ENCODE measurements at places on chromosomes 5 and 9.

GRCh38 chr5:5492087-5492933 lies 69.8 kb downstream of the ICE1 start:
- no peak for DNase-seq

DNA sequence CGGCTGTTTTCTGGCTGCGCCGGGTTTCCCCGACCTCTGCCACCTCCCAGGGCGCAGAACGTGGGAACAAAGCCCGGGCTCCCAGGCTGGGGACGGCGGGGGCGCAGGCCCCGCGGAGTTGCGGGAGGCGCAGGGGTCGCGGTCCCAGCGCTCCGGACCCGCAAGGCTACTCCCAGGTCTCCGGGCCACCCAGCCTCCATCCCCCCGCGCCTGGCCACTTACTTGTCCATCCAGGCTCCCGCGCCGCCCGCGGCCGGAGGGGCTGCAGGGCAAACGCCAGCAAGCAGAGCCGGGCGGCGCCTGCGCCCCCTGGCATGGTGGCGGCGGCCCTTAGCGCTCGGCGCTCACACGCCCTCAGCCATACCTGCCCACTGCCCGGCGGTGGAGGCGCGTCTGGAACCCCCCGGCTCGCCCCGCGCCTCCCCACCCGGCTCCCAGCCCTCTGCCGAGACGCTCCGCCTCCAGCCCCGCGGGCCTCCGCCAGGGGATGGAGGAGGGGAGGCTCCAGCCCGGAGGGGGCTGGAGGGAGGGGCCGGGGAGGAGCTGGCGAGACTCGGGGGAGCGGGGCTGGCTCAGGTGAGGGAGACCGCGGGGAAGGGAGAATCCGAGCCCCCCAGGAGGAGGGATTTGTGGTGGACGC lies at the start of gene ADAM19:
TSS of gene ADAM19 (minus strand) at position 395 of the 640 bp plus-strand sequence. CDS start at position 316, 79 bp downstream.
- peak; percentile 18 for DNase-seq

DNA sequence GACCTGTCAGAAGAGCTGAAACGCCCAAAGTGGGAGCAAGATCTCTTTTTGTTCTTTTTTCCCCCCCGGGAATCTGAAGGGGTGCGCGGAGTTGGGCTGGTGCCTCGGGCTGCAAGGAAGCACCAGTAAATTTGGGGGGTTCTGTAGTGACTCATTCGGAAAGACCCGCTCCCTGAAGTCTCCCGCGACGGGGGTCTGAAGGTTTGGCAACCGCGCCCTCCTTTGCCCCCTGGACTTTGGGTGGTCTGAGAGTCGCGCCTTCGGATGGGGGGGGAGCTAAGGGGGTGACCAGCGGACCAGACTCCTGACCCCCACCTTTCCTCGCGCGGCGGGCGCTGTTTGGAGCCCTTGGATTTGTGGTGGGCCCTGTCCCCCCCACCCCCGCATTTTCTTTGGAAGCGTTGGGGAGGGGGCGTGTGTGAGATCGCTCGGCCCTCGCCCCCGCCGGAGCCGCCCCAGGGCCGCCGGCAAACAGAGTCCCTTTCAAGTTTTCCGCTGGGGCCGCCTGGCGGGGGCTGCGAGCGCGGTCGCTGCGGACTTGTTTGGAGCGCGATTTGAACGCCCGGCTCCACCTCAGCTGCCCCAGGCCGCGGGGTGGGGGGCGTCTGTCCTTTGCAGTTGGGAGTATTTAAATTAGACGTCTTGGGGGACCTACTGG lies 2.0 kb downstream of the CXXC5 start:
- peak; percentile 51 for DNase-seq

- DNase-seq: no peak
These were observed 467.5 kb upstream of the TLE4 start for GRCh38 chr9:79104216-79104615.

DNA sequence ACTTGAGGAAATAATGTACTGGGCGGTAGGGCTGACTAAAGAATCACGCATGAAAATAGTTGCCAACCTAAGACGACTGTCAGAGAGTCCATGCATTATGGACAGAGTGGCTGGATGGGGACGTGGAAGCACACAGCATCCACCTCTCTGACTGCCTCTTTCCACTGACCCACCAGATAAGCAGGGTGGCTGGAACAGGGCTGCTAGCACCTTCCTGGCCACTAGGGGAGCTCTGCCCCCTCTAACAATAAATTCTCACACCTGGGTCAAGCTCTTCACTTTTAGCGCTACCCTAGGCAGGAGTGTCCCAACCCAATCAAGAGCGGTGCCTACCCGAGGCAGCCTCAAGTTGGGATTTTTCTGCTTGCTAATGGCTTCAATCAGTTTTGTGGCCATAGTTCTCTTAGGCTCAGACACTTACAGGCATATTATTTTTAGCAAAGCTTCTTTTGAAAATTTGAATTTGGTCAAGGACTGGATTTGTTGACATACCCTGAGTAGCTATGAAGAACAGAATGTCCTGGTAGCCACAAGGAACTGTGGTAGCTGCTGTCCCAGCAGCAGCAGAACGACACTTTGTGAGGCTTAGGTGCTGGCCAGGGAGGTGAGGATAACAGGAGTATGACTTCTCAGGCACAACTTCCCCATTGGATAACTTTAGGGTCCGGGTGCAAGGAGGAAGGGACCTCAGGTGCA lies 6.9 kb upstream of the TPM2 start:
- peak; percentile 31 for DNase-seq

- peak; percentile 13 for DNase-seq
These were observed 100.6 kb upstream of the SELENOP start for GRCh38 chr5:42912184-42912798.

GRCh38 chr5:34570721-34571676 lies 85.1 kb upstream of the RAI14 start:
- no peak for DNase-seq

DNA sequence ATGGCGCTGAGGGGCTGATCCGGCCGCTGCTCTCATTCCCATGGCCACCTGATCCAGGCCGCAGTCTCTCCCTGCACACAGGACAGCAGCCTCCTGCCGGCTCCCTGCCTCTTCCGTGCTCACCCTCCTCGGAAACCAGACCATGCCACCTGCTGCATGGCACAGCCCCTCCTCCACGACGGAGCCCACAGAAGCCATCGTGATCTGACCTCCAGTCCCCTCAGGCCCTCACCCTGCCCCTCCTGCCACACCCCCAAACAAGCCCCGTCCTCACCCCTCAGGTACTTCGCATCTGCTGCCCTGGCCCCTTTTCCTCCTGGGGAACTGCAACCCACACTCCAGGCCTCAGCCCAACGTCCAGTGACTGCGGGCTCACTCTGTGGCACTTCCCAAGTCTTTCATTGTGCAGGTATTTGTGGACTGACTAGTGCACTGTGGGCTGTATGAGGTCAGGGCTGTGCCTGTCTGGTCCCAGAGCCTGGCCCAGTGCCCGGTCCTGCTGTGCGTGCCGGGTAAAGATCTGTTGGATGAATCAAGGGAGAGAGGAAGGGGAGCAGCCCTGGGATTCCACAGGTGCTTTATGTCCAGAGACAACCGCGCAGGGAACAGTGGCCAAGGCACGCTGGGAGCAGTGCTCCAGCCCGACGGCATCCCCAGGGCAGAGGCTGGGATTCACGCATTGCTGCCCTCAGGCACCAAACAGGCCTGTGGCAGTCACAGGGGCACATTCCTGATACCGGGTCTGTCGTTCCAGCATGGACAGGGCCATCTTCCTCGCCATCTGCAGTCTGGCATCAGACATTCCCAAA lies 86.1 kb downstream of the ADAMTS2 start:
- DNase-seq: no peak

DNA sequence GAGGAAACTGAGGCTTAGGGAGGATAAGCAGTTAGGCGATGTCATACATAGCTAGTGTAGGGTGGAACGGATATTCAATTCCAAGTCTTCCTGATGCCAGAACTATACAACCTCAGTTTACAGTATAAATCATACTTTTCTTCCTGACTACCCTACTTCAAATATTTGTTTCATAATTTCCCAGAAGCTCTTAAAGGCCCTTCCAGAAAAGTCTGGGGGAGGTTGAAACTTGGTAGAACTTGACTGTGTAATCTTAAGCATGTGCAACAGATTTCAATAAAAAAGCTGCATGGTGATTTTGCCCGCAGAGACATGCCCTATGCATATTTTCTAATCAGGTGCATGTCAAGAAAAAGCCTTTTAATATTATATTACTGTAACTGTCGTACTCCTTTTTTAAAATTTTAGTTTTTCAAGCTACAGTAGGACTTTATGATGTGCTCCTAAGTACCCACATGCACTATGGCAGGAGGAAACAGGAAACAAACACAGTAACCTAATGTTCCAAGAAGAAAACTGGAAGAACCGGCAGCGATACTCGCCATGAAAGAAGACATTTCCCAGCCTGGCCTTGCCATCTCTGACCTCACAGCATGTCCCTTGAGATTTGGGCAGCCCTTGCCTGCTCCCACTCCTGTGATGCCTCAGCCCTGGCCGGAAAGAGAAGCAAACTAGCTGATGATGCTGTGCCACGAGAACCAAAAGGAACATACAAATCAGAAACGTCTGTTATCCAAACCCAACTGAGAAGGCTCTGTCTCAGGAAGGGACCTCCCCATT lies 266.0 kb downstream of the EFNA5 start:
- DNase-seq: no peak

DNA sequence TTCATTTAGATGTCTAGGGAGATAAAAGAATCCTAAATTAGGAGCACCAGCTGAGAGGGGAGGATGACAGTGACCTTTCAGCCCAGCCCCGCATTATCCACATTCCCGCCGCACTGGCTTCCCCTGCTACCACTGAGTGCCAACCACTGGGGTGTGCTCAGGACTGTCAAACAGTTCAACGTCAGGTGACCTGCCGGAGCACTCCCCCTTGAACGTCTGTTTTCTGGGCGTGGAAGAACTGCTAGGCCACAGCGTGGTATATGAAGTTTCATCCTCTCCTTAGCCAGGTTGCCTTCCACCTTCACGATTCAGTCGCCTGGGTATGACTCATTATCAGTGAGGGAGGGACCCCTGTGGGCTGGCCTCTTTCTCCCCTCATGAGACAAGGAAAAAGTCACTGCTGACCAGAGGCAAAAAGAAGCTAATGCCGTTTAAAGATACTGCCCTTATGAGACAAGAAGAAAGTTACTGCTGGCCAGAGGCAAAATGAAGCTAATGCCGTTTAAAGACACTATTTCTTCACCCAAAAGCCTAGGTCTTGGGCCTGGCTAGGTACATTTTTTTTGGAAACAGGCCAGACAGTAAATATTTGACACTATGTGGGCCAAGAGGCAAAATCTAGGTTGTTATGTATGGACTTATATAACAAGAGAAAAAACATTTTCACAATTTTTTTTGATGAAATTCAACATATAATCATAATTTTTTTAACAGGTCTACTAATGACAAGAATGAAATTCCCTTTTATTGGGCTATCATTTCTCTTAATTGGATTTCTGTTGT lies 4.6 kb downstream of the NMRK1 start:
- DNase-seq: peak; percentile 40

DNA sequence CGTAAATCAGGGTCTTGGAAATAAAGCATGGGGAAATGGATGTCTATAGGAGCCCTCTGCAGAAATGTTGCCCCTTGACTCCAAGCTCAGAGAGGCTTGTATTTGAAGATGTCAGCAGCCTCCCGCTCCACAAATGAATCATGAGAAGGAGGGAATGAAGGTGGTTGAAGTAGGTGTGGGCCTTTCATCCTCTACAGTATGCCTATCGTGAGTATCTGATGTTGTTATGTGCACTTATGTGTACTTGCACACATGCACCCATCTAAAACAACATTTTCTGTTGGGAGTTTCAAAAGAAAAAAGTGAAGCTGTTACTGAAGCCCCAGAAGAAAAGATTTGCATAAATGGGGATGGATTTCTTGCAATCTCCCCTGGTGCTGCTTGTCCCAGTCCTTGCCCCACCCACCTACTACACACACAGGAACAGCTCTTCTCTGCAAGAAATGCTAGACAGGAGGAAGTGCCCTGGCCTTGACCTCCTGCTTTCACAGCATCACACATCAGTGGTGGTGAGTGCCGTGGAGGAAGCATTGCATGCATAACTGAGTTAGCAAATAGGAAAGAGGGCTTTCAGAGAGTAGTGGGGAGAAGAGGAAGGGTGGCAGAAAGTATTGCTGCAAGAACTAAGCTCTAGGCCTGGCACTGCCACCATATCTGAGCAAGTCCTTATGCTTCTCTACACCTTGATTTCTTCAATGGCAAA lies 156.1 kb downstream of the SNX18 start:
- no peak for DNase-seq

GRCh38 chr5:126098330-126099017 lies 324.7 kb upstream of the GRAMD2B start:
- DNase-seq: no peak

GRCh38 chr5:92505925-92506324 lies 1075.1 kb downstream of the NR2F1-AS1 start:
- no peak for DNase-seq

DNA sequence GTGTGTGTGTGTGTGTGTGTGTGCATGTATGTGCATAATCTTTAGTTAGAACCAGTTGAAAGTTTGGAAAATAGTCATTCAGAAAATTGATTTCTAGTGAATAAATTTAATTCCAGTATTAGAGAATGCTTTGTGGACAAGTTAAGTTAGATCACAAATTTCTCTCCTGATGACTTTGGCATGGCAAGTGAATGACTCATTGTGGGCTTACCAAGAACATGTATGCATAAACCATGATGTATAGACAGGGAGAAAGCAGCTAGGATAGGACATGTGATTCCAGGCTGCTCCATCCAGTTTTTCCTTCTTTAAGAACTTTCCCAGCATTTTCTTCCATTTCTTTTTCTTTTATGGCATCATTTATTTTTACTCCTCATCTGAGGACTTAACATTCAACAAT lies 85.7 kb upstream of the SGCD start:
- DNase-seq: no peak

GRCh38 chr5:23132231-23132630 lies 279.1 kb upstream of the CDH12 start:
- DNase-seq: no peak

DNA sequence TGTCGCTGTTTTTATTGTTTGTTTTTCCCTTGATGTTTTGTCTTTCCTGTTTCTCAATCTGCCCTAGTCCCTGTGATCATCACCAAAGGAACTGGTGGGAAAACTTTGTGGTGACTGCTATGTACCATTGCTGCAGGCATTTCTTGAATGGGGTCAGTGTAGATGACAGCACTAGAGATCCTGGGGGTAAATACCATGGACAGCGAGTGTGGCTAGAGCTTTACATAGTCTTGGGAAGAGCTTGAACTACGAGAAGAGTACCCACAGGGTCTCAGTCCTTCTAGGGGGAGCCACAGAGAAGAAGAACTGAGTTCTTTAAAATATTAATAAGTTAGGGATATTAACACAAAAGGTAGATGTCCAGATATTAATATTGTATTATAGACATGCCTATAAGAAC lies 138.8 kb downstream of the PAM start:
- DNase-seq: no peak

All from midbrain (tissue), 1 donor.